Kidney capillary endothelial cell (primary cell): ENCODE measurements at places on chromosomes 1 and 21.

GRCh38 chr1:235068158-235069121 is 60.2 kb downstream of the TOMM20 start:
- no peak for DNase-seq

GRCh38 chr1:24949331-24949881 is 19.3 kb upstream of the RUNX3 start:
- no peak for DNase-seq

- no peak for DNase-seq
Observed at GRCh38 chr1:53190210-53190611, 6.4 kb upstream of the CPT2 start.

DNA sequence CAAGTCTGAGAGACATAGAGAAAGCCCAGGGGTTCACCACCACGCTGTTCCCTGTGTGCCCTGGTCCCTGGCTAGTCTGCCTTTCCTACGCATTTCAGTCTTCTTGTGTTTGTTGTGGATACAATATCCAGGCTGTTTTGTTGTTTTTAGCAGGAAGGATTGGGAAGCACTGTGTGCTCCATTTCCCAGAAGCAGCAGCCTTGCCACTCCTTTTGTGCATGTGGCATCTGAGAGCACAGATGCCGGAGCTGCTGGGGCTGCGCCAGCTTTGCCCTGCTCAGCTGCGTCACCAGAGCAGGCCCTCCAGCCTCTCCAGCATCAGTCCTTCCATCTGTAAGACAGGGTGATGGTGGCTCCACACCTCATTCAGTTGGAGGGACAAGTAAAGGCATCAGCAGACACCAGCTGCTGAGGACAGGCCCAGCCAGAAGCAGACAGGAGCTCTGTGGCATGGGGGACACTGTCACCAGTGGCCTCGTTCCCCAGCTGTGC is 94.4 kb upstream of the COL6A1 start:
- DNase-seq, result no peak

GRCh38 chr1:239388159-239388485 is 1.8 kb downstream of the CHRM3 start:
- peak; percentile 9 for DNase-seq

DNA sequence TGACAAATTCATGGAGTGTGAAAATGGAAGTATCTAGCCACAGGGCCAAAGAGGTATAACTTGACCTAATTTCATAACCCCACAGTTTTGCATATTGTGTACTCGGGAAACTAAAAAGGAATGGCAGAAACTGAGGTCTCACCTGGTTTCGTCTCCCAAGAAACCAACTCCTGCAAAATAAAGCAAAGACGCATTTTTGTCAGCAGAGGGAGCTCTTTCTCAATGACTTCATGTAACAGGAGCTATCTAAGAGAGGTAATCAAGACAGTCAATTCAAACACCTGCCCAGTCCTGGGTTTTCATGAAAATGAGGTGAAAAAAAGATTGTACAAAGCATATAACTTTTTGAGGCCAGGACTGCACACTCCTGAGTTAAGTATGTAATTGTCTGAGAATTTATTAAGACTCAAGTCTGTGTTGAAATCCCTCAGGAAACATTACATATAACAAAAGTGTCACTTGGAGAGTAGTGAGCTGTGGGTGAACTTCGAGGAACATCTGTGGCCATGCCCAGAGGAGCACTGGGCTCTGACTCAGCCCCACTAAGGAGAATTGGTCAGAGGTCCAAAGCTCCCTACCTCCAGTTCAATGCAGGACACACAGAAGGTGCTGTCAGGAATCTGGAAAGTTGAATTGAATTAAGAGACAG is 17.6 kb downstream of the FCRL4 start:
- peak; percentile 50 for DNase-seq
